HuH-7 (cell line): ENCODE measurements at places on chromosomes 4 and X.

DNA sequence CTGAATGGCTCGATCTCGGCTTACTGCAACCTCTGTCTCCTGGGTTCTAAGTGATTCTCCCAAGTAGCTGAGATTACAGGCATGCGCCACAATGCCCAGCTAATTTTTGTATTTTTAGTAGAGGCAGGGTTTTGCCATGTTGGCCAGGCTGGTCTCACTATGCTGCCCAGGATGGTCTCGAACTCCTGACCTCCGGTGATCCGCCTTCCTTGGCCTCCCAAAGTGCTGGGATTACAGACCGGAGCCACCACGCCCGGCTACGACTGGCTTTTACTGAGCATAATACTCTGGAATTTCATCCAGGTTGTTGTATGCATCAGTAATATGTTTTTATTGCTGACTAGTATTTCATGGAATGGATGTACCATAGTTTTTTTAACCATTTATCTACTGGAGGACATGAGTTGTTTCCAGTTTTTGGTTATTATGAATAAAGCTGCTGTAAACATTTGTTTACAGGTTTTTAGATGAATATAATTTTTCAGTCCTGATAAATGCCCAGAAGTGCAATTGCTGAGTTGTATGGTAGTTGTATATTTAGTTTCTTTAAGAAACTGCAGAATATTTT lies 31.2 kb downstream of the N4BP2 start:
- DNase-seq = no peak

- DNase-seq = no peak
These were observed 7.6 kb downstream of the HNRNPDL start for GRCh38 chr4:82422616-82423015.

GRCh38 chrX:8879750-8880149 lies 78.6 kb upstream of the FAM9A start:
- no peak for DNase-seq

GRCh38 chr4:135277068-135277979 lies 1075.7 kb upstream of the PABPC4L start:
- DNase-seq = no peak

DNA sequence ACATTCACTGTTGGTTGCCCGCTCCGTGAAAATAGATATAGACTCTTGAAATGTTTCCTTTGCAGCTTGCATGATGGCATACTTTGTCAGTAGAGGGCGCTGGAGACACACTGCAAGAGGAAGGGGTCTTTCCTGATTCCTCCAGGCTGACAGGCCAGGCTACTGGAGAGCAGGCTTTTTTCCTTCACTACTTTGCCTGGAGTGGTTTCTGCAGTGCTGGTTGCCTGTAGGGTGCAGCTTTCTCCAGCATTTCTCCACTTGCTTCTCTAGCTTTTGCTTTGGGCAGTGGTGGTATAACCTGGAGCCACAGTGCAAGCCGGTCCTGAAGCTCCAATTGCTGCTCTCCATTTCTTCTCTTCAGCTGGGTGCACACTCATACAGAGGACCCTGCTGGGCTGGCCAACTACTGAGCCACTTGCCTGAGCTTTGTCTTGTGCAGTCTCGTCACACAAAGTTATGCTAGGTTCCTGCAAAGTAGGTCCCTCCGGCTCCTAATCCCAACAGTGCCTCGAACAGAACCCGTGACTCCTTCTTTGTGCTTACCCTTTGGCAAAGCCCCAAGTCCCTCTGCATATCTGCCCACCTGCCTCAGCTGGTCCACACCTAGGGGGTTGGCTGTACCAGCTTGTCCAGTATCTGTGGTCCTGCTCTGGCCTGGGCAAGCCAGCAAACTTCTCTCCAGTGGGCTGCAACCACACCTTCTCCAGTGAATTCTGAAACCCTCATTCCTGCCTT lies 46.3 kb downstream of the RASSF6 start:
- peak; percentile 43 for DNase-seq

DNA sequence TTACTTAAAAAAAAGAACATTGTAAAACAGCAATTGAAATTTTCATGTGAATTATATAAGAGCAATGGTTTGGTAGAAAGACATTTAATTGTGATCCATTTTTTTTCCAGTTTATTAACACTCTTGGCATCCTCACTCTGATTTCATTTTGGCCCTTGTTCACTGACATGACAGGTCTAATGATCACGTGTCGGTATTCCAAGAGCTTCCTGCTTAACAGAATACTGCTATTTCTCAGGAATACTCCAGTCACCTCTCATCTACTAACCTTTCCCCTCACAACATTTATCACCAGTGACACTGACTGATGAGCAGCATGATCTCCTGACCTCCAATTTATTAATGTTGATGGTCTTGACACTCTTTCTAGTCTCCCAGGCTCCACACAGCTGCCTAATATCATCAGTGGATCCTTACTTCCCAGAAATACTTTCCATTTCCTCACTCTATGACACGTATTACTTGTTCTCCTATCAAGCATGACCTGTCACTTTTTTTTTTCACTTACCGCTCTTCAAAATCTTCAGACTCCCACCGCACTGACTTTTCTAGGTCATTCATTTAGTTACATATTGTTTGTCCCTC lies 847.8 kb upstream of the SLIT2 start:
- no peak for DNase-seq

- peak; percentile 5 for DNase-seq
These were observed 287.7 kb upstream of the PCDH18 start for GRCh38 chr4:137819964-137820383.

- no peak for DNase-seq
These were observed 125.8 kb upstream of the EDNRA start for GRCh38 chr4:147355032-147355656.

DNA sequence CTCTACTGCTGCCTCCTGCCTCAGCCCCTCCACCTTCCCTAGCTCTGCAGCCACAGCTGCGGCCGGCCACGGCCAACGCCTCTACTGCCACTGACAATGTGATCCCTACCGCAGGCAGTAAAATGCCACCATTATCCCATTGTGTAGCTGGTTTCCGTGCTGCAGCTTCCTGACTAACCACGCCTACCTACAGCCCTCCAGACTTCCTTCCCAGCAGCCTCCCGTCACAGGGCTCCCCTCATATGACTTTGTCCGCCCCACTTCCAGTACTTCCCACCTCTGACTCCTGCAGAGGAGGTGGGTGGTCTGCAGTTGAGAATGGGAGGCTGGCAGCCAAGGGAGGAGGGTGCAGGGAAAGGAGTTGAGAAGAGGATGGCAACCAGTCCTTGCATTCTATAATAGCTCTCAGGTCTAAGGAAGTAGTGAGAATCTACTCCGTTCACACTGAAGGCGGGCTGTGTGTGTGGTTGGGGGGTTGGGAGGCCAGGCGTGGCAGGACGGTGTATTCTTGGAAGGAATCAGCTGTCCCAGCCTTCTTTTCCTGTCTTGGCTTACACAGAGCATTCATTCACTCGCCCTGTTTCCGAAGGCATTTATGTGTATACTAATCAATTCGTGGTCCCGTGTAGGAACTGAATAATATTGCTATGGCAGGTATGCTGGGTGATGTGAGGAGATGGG lies 33.1 kb upstream of the USP51 start:
- DNase-seq = no peak

DNA sequence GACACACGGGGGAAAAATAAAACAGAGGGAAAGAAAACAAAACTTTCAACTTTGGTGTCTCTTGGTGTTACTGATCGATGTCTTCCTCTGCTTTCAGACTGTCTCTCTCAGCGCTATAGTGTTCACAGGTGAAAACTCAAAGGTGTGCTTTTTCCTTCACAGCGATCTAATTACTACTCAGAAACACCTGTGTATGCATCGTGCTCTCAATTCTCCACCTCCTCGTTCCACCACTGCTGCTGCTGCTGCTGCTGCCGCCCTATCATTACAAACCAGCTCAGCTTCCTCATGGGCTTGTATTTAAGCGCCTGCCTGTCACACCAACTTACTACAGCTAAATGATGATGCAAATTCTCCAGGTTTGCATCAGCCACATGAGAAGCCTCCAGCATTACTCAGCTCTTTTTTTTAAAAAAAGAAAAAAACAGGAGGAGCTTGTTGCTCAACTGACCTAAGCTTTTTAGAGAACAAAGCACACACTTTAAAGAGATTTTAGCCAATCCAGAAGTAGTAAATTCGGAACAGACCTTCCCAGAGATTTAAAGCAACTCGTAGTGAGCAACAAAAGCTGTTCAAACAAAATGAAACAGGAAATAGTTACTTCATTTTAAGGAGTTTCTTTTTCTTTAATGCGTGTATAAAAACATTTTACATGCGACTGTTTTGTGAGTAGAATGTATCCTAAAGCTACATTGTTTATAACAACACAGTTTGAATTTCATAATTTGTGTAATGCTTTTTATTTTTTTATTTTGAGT lies at the start of gene SLC7A11:
Gene SLC7A11, minus strand, starts transcription at position 274 of the 758 bp plus-strand sequence. CDS start 280 bp downstream, outside the sequence.
- peak; percentile 40 for DNase-seq

- no peak for DNase-seq
These were observed 181.7 kb upstream of the EDNRA start for GRCh38 chr4:147299205-147299604.

DNA sequence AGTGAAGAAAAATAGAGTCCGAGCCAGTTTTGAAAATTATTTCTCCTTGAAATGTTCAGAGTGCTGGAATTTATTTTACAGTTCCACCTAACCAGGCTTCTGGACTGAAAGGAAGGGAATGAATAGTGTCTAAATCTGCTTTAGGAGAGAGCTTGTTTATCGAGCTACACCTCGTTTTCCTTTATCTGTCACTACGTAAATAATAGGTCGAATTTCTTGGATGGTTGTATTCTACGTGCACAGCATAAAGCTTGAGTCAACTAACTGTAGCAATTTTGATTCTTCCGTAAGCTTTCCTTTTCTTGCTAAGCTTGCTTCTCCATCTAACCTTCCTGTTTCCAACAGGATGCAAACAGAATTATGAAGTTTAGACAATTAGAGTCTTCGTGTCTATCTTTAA lies 48.6 kb downstream of the ADGRL3 start:
- no peak for DNase-seq

GRCh38 chr4:8779490-8779932 lies 92.1 kb downstream of the HMX1 start:
- peak; percentile 38 for DNase-seq

GRCh38 chr4:120801137-120801758 lies 121.3 kb downstream of the PRDM5 start:
- no peak for DNase-seq

DNA sequence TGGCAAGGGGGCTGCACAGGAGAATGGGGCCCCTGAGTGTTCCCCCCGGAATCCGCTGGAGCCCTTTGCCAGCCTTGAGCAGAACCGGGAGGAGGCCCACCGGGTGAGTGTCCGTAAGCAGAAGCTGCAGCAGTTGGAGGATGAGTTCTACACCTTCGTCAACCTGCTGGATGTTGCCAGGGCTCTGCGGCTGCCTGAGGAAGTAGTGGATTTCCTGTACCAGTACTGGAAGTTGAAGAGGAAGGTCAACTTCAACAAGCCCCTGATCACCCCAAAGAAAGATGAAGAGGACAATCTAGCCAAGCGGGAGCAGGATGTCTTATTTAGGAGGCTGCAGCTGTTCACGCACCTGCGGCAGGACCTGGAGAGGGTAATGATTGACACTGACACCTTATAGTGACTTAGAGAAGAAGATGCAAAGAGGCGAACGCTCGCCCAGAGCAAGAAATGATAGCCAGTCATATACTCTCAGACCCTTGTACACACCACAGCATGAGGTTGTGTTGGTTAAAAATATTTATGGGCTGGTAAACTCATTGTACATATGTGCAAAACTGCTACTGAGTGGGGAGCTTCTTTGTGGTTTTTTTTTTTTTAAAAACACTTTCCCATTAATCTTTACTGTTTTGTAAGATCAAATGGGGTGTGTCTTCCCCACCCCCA lies 52.5 kb downstream of the JADE1 start:
- no peak for DNase-seq

DNA sequence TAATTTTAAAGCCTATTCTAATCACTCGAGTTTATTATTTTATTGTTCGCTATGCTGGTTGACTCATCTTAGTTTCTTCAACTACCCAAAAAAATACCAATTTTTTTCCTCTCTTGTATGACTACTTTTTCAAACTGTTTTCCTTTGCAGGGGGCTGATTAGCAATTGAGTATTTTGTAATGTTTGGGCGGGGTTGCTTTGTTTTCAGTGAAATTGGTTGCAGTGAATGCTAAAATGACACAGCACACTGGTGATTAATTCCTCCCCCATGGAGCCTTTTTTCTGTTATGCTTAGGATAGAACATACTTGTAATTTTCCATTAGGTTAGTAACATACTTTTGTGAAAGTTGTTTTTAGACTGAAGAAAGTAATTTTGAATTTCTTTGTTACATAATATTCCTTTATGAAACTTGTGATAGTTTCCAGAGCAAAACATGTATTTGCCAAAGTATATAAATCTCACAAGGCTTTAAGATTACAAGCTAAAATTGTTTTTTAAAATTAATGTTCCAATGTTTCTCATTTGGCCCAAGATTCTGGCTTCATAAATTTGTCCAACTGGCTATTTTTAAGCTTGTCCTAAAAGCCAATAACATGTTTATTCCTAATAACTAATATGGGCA lies 120.4 kb downstream of the CHIC1 start:
- no peak for DNase-seq

DNA sequence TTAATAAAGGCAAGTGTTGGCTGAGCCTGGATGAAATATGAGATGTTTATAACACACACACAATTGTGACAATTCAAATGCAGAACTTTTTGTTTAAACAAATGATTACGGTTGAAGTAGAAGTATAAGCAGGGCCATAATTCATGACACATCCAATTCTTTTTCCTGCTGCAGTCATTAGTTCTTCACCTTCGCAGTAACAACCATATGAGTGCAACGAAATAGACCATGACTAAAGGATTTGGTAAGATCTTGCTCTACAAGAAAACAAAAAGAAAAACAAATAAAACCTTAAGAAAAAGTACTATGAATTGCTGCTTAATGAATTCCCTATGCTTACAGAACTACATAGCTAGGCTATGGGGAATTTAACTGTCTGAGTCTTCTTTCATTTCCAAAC lies 13.9 kb upstream of the BMPR1B start:
- no peak for DNase-seq

- no peak for DNase-seq
These were observed 16.5 kb downstream of the TRAPPC2 start for GRCh38 chrX:13717700-13718472.

GRCh38 chr4:9762823-9763475 lies 18.5 kb upstream of the DRD5 start:
- DNase-seq = peak; percentile 35

- DNase-seq = no peak
These were observed 30.9 kb downstream of the PTCHD1 start for GRCh38 chrX:23365541-23365940.

- DNase-seq = no peak
These were observed 134.1 kb upstream of the MAP3K15 start for GRCh38 chrX:19649226-19649995.

GRCh38 chr4:16573206-16573605 lies 325.2 kb downstream of the LDB2 start:
- no peak for DNase-seq

- DNase-seq = no peak
These were observed 65.1 kb downstream of the PPP3CA start for GRCh38 chr4:101282076-101282844.
